ENCODE measurements at places on chromosomes 7 and 10.

DNA sequence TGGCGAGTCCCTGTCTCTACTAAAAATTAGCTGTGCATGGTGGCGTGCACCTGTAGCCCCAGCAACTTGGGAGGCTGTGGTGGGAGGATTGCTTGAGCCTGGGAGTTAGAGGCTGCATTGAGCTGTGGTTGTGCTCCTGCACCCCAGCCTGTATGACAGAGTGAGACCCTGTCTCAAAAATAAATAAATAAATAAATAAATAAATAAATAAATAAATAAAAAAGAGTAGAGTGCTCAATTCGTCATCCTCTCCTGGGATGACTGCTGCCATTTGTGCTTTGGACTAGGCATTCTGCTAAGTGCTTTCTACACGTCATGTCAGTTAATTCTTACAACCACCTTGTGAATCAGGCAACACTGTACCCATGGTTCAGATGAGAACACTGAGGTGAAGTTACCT is 130.6 kb downstream of the DOCK1 start:
- no peak for DNase-seq

GRCh38 chr10:3793553-3793952 is 8.5 kb upstream of the KLF6 start:
- no peak for DNase-seq

GRCh38 chr7:159019111-159019510 is 125.6 kb downstream of the VIPR2 start:
- no peak for DNase-seq

DNA sequence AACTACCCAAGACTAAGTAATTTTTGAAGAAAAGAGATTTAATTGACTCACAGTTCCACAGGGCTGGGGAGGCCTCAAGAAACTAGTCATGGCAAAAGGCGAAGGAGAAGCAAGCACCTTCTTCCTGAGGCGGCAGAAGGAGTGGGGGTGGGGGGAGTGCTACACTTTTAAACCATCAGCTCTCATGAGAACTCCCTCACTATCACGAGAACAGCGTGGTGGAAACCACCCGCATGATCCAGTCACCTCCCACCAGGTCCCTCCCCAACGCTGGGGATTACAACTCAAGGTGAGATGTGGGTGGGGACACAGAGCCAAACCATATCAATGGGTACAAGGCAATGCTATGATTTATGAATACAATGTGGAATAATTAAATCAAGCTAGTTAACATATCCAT is 241.9 kb downstream of the PTPRN2 start:
- DNase-seq, result no peak

GRCh38 chr10:79027147-79028055 is 41.4 kb upstream of the ZMIZ1 start:
- no peak for DNase-seq

DNA sequence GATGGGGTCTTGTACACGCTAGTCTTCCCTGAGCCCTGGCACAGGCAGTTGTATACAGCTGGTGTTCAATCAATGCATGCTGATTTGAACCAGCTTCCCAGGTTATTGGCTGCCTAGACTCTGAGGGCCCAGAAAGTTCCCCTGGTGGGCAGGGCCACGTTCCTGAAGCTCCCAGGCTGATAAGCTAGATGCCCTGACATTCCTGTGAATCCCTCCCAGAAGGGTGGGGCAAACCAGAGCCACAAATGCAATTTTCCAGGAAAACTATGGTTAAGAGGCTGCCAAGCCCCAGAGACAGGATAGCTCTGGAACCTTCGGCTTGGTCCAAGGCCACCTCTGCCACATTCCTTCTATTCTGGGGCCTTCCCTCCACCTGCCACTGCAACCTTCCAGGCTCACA is 78.2 kb downstream of the FAM53B start:
- peak; percentile 54 for DNase-seq

DNA sequence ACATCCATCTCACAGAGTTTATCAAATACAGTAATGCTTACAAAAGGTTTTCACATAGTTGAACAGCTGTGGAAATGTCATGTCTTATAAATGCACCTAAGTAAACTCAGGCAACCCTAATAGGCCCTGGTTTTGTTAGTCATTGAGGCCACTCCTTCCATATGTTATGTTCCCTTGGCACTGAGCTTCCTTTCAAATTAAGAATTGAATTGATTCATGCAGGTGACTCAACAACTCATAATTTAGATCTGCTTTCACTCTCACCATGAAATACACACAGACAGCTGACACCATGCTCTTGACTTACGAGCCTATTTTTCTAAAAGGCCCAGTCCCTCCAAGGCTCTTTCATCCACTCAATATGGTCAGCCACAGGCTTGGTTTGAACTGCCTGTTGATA is 476.9 kb downstream of the KCNMA1 start:
- DNase-seq, result no peak

GRCh38 chr10:100041306-100042002 is 31.7 kb upstream of the DNMBP start:
- no peak for DNase-seq

DNA sequence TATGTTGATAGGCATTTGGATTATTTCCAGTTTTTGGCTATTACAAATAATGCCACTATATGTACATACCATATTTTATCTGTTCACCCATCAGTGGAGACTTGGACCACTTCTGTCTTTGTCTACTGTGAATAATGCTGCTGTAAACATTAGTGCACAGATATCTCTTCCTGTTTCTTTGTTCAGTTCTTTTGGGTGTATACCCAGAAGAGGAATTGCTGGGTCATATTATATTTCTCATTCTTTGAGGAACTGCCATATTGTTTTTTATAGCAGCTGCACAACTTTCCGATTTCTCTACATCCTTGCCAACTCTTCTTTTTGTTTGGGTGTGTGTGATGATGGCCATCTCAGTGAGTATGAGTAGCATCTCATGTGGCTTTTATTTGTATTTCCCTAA is 218.0 kb downstream of the LRMDA start:
- DNase-seq, result no peak

DNA sequence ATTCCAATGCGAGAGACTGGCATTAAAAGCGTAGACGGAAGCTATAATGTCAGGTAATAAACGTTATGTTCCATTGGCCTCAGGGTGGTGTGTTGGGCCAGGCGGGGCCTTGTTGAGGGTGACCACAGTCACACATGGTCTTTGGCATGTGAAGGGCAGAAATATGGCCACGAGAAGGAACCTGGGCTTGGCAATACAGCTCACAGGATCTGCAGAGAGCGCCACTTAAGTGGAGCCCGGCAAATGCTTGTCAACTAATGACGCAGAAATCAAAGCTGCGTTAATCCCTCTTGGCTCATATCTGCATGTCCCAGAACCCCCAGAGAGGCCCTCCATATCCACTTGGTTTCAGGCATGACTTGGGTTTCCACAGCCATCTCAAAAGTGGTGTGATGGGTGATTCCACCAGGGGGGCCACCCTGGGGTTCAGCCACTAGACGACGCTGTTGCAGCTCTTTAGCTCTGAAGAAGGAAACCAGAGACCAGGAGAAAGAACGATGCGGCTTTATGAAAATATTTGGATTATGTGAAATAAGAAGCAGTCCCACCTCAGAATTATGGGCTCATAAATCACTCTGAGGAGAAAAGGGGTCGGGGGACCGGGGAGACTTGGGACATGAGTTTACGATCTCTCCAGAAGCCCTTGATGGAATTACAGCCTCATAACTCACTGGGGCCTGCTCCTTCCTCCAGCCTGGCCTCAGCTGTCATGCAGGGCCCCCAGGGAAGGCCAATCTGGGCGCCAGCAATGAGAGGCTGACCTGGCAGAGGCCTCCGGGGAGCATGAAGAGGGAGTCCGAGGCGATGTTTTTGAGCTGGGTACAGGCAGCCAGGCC is 462.5 kb downstream of the PLXNA4 start:
- DNase-seq, result no peak

GRCh38 chr10:74026428-74027015 is 28.6 kb downstream of the VCL start:
- no peak for DNase-seq

GRCh38 chr7:3063016-3063753 is 19.5 kb upstream of the CARD11 start:
- DNase-seq, result no peak

- no peak for DNase-seq
Measured at GRCh38 chr10:22365233-22365632, 19.9 kb downstream of the SPAG6 start.

DNA sequence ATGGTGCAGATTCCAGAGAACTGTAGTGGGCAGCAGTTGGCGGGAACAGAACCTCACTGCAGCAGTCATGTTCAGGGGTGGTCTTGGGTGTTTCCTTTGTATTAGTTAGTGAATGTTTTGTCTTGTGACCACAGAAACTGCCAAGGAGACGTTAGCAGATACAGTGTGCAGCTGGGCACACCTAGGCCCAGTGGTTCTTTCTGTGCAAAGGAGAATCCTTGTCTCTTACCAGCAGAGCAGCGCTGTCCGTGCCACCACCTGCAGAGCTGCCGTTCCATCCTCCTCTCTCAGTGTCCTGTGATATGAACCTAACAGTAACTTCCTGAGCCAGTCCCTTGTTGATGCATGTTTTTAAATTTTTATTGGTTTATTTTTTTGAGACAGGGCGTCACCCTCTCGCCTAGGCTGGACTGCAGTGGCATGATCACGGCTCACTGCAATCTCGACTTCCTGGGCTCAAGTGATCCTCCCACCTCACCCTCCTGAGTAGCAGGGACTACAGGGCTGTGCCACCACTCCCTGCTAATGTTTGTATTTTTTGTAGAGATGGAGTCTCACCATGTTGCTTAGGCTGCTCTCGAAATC is 60.6 kb downstream of the WDR37 start:
- no peak for DNase-seq

DNA sequence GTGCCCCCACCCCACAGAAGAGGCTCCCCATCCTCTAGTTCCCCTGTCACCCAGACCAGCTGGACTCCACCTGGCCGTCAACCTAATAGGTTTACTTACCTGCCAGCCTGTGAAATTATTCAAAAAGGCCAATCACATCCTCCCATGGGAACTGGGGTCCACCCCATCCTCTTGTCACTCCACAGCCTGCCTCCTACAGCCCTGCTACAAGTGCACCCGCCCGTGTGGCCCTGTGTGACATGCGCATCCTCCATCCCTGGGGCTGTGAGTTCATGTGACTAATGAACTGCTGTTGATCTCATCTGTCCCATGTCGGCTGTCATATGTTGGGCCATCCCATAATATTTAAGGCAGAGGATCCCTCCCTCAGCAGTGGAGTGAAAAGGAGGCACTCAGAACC is 39.4 kb downstream of the AOC1 start:
- DNase-seq, result no peak

- no peak for DNase-seq
Measured at GRCh38 chr10:120385992-120386391, 71.0 kb upstream of the PLPP4 start.

GRCh38 chr10:127279334-127279774 is 83.0 kb upstream of the INSYN2A start:
- DNase-seq, result no peak

DNA sequence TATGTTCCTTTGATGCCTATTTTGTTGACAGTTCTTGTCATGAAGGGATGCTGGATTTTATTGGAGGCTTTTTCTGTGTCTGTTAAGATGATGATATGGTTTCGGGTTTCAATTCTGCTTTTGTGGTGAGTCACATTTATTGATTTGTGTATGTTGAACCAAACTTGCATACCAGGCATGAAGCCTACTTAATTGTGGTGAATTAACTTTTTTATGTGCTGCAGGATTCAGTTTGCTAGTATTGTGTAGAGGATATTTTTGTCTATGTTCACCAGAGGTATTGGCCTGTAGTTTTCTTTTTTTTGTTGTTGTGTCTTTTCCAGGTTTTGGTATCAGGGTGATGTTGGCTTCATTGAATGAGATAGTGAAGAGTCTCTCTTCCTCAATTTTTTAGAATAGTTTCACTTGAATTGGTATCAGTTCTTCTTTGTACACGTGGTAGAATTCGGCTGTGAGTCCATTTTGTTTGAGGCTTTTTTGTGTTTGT is 345.9 kb downstream of the KIF20B start:
- DNase-seq, result no peak

GRCh38 chr10:131961047-131961776 is 20.5 kb downstream of the BNIP3 start:
- no peak for DNase-seq

DNA sequence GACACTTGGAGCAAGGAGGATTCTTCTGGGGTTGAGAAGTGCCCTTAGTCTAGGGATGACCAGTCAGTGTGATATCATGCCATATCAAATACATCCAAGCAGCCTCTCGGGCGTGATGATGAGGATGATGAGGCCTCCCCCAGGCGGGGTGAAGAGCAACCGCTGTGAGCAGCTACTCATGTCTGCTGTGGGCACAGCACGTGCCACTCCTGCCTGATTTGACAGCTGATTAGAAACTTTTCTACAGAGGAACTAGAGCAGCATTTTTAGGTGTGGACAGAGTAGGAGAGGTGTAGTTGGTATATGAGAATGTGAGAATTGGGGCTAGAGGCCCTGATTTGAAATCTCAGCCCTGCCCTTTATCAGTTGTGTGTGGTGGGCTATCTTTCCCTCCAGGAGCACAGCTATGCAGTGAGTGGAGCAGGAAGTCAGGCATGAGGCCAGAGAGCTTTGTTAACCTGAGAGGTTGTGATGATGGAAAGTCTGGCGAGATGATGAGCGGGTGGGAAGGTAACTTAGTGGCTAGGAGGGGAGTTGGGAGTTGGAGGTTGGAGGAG is 49.6 kb upstream of the COBL start:
- DNase-seq, result no peak

GRCh38 chr10:1170867-1171180 is 114.6 kb downstream of the WDR37 start:
- no peak for DNase-seq

DNA sequence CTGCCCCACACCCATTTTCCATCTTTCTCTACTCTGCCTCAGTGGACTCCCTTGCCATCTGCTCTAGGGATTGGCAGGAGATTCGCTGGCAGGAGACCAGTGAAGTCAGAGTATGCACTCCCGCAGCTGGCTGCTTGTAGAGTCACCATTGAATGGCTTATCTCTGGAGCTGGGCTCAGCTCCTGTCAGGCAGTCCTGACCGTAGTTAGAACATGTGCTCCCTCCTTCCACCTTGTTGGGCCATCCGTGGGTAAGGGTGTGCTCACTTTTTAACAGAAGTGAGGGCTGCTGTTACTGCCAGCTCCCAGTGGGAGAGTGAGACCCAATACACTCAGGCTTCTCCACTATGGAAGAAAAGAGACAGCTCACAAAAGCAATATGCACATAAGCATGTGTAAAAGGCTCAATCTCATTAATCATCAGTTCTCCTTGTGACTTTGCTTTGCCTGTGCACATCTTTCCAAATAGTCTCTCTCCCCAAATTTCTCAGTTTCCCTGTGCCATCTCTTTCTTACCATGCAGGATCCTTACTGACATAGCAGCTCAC is 773.3 kb downstream of the GRID1 start:
- DNase-seq, result no peak
